Activated B cell treated with CpG ODN at 0.5 μM for 24 hours (primary cell): ENCODE measurements at places on chromosomes 13 and 19.

- DNase-seq = no peak
Observed at GRCh38 chr19:47411101-47411500, 8.2 kb downstream of the MEIS3 start.

GRCh38 chr19:1752009-1752756 lies 1.1 kb upstream of the ONECUT3 start:
- DNase-seq = no peak

GRCh38 chr13:33108620-33109019 lies 92.4 kb downstream of the KL start:
- DNase-seq = no peak

GRCh38 chr19:32814624-32815023 lies 54.9 kb downstream of the SLC7A9 start:
- no peak for DNase-seq

DNA sequence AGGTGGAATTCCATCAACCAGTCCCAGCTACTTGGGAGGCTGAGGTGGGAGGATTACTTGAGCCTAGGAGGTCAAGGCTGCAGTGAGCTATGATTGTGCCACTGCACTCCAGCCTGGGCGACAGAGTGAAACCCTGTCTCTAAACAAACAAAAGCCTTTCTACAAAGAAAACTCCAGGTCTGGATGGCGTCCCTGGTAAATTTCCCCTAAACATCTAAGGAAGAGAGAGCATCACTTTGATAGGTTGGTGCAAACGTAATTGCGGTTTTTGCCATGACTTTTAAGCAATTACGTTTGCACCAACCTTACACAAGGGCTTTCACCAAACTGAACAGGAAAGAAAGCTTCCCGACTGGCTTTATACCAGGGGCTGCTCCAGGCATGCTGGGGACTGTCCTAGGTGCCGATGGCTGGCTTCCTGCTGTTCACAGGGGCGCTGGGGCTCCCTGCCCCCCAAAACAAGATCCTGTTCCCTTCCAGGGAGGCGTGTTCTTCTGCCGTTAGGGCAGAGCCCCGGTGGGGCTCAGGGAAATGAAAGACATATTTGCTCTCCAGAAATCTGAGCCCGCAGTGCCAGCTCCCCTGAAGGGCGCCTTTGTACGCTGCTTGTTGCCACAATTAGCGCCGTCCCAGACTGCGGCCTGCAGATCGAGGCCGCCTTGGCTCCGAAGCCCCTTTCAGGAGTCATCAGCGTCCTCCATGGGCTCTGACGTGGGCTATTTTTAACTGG lies 38.7 kb upstream of the KLF2 start:
- DNase-seq = no peak

GRCh38 chr13:30697177-30697953 lies 38.0 kb upstream of the ALOX5AP start:
- DNase-seq = no peak

DNA sequence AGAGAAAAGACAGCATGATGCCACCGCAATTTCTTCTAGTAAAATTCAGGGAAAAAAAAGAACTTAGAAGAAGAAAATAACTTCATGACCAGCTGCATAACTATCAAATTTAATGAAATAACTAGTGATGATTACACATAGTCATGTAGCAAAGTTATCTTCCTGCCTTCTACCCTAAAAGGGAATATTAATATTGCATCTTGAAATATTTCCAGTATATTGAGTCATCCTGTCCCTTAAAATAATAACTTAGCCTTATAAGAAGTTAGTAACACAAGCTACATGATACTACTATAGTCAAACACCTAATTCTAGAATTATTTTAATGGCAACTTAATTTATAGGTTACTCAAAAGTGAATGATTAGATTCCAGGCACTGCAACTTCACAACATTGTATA lies 289.2 kb downstream of the KLF12 start:
- no peak for DNase-seq
